ENCODE measurements at places on chromosomes 3 and 15. TPM values are rescaled to one million over a fixed set of nuclear protein-coding genes. Genes with fewer than 3 reads are reported as not detected.

GRCh38 chr3:144859161-144859560 lies 887.5 kb downstream of the DIPK2A start:
- DNase-seq, result no peak

- DNase-seq, result no peak
These were observed 87.7 kb downstream of the REC114 start for GRCh38 chr15:73530649-73531048.

GRCh38 chr3:18247139-18247695 lies 177.9 kb downstream of the SATB1 start:
- no peak for DNase-seq

GRCh38 chr3:136979204-136979603 lies 21.4 kb downstream of the IL20RB start:
- no peak for DNase-seq

- DNase-seq, result no peak
These were observed 170.3 kb upstream of the MCTP2 start for GRCh38 chr15:94061041-94061440.

GRCh38 chr3:111967068-111967467 lies 11.8 kb upstream of the ABHD10 start:
- DNase-seq, result no peak

- no peak for DNase-seq
These were observed 341.3 kb upstream of the THBS1 start for GRCh38 chr15:39239562-39239961.

DNA sequence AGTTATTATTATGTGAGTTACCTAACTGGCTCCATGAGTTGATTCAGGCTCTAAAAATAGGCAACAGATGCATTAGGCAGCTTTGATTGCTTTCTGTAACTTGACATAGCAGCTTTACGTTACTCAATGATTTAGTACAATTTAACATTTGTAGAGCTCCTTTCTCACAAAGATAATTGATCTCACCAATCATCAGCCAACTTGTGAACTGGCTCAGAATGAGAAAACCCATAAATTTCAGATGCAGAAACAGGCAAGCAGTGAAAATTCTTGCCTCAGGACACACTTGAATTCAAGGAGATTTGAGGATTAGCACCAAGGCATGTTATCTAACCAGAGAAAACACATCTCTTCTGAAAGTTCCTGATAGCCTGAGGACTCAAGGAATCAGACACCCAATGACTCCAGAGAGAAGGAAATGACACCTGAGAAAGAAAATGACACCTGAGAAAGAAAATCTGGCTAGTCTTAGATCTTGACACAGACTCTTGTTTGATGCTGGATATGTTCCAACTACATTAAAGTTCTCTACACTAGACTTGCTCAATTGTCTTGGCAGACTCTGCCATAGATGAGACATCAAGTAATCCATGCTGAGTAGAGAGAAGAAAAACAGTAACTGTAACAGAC lies 315.1 kb upstream of the CBLB start:
- no peak for DNase-seq

- no peak for DNase-seq
These were observed 6.1 kb downstream of the ERICH6 start for GRCh38 chr3:150697646-150698045.

- DNase-seq, result no peak
These were observed 6.9 kb upstream of the MST1R start for GRCh38 chr3:49910409-49911123.

GRCh38 chr15:35088329-35088728 lies 3.2 kb upstream of the NANOGP8 start:
- no peak for DNase-seq

DNA sequence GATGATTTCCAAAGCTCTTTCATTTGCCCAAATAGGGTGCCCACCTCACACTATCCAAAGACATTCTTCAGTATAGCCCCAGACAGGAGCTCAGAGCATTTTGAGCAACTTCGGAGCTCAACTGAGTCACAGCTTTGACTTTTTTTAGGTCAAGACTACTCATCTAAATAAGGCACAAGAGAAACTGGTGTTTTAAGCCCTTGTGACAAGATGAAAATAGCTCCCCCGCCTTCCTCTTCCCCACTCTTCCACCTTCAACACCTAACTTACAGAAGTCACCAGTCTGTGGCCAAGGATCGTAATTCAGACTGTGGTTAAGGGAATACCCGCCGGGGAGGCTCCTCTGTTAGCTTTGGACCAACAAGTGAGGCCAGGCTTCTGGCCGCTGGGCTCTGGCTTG lies 60.4 kb upstream of the CA12 start:
- DNase-seq, result no peak

- DNase-seq, result no peak
These were observed 34.3 kb upstream of the SNRPA1 start for GRCh38 chr15:101329309-101329863.

GRCh38 chr15:48984811-48985352 lies 21.2 kb upstream of the SHC4 start:
- DNase-seq, result no peak

DNA sequence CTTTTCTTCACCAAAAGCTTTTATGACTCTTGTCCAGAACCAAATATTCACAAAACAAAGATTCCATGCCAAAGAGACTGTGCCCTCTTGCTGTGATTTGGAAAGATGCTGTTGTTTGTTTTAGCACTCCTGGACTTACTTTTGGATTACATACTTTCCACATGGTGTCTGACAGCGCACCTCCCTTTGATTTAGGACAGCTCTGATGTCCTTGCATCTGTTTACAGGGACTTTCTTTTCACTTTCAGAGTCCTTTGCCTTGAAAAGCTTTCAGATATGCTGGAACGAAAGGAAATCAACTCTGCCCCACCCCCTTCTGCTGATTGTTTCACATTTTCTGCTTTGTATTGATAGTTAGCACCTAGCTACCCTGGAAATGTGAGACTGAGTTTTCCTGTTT lies 133.0 kb upstream of the NR2E3 start:
- DNase-seq, result no peak

DNA sequence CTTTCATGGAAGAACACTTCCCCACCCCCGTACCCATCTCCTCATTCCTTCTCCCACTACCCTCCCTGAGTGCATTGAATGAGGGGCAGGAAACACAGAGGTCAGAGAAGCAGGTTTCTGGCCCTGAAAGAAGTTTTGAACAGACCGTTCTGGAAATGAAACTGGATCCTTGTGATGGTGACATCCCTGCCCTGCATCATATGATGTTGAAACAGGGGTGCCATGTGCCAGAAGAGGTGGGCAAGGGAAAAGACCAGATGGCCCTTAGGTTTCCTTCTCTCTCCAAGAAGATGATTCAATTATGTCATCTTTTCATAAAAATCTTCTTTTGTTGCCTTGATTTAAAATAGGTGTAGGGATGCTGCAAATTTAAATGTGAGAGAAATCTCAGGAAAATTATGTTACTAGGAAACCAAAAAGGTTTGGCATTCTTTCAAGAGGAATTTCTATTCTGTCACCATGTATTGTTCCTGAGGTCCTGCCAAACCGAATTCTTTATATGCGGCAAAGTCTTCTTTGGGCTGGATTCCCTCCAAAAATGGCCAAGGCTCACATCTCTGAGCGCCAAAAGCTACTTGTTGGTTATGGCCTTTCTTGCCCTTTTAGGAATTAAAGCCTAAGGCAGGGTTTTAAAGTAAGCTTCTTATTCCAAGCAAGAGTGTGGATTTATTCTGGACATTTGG lies 19.9 kb upstream of the TNFAIP8L3 start:
- no peak for DNase-seq

GRCh38 chr3:71372911-71373637 lies 210.5 kb downstream of the FOXP1 start:
- no peak for DNase-seq

DNA sequence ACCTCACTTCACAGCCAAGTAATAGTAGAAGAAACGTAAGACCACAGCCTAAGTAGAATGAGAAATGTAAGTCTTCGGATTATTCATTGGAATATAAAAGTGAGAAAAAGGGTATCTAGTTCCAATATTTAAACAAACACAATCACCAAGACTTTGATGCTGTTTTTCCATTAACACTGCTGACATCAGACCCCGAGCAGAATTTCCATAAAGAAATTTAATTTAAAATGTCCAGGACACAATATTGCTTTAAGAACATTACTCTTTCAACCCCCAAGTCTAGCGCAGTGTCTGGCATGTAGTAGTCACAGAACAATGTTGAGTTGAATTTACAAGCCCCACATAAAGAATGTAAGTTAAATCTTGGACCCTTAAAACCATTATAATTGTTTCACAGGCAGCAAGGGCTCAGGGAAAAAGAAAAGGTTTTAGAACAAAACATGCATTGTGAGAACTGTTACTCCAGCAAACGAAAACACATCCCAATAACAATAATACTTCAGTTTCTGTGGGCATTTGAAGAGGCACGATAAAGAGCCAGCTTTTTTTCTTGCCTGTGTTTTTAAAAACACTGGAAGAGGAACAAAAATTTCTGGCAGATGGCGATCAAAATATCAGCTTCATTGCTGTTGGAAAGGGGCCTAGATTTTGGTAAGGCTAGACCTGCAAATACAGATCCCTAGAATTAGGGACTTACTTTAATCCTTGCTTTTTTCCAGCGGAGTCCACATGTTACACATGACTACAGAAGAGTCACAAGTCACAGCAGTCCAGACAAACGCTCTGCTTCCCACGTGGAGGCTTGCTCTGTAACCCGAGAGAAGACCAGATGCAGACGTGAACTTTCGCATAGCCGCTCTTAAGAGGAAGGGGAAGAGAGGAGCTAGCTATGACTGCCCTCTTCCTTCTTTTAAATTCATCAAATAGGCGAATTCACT lies 77.9 kb upstream of the IGSF10 start:
- peak; percentile 64 for DNase-seq

- no peak for DNase-seq
These were observed 86.3 kb downstream of the CNTN6 start for GRCh38 chr3:1179146-1179545.

DNA sequence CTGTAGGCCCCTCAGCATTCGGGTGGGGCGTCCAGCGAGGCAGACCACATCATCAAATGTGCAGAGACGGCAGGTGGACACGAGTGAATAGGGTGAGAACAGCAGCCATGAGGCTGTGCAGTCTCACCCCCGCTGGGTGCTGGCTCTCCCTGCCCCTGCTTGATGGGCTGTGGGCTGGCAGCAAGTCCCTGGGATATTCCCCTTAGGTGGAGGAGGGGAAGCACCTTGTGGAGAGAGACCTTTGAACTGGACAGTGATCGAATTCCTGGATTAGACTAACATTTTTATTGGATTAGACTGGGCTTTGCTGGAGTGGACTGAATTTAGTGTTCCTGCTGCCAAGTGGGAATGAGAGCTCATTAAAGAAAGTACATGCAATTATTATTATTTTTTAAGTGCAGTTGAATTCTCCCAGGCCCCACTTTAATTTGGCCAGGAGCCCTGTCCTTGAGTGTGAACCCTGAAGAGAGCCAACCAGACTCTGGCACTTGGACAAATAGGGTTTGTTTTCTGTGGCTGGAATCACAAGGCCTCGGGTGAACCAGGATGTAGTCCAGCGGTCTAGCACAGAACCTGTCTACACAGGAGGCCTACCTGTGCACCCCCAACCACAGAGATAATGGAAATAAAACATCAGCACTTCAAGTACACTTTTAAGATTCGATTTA lies 193.1 kb downstream of the ABHD5 start:
- DNase-seq, result no peak

DNA sequence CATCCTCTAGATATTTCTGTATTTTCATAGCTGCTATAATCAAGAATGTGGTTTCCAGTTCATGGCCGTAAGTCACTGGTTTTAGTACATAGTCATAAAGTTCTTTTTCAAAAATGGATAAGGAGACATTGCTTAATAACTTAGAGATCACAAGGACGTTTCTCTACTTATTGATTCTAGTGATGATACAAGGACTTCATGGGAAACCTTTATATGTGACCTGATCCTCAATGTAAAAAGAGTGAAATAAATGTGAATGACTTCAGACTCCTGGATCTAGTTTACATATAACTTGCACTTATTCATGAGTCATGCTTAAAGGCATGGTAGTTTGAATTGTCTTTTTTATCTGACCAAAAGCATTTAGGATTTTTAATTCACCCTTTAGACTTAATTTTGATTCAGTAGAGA lies 35.2 kb downstream of the TSC22D2 start:
- DNase-seq, result no peak

DNA sequence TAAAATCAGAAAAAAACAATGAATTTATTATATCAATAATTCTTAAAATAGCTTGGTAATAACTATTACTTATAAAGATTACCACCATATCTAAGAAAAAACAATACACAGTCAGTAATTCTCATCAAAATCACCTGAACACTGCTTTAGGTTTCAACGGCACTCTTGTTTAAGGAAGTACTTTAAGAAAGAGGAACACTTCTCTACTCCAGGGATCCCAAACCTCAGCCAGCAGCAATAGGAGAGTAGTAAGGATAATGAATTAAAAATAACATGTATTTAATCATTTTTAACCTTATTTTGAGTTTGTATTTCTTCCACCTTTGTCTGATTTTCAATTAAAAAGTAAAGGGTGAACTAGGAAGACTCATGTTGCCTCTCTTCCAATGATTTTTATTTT lies 494.0 kb upstream of the NR2F2 start:
- DNase-seq, result no peak

- no peak for DNase-seq
These were observed 11.9 kb downstream of the ARID3B start for GRCh38 chr15:74552773-74553441.

GRCh38 chr15:97502038-97502437 lies 458.5 kb upstream of the ARRDC4 start:
- no peak for DNase-seq

DNA sequence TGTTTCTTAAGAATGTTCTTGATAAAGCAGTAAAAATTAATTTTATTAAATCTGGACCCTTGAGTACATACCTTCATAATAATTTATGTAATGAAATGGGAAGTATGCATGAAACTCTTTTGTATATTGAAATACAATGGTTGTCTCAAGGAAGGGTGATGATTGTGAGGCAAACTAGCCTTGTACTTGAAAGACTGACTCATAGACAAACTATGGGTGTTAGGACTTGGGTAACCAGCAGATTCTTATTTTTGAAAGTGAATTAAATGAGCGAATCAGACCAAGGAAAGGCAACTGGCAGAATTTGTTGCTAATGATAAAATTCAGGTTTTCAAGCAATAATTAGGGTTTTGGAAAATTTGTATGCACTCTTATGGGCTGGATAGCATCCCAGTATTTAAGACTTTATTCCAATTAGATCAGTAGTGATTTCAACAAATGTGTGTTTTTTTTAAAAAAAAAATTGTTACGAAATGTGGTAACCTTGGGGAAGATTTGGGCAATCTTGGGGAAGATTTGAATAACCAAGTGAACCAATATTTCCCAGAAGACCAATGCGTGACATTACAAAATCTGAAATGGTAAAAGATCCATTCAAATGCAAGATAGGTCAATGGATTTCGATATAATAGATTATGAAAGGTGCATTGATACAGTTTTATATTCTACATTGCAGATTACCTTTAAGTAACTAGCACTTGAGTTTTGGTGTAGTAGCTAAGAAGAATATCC lies 42.0 kb downstream of the ATP2C1 start:
- no peak for DNase-seq

- DNase-seq, result no peak
These were observed 9.0 kb downstream of the APOD start for GRCh38 chr3:195574497-195575304.

GRCh38 chr15:98853617-98854420 lies 153.8 kb downstream of the PGPEP1L start:
- DNase-seq, result peak; percentile 75

Gene GOLGA6L7
- not detected for total RNA-seq

Gene SNRPN
- total RNA-seq, result 106 TPM

Gene LYZL4
- total RNA-seq, result not detected

Gene MUC13
- not detected for total RNA-seq

Gene SYNPR
- total RNA-seq, result 1.4 TPM

Gene GPR160
- total RNA-seq, result not detected

Gene C3orf80
- 20.8 TPM for total RNA-seq

Gene HRH1
- total RNA-seq, result 3.9 TPM

Gene RAB11A
- total RNA-seq, result 86.3 TPM

Gene PATL2
- 0.41 TPM for total RNA-seq

Gene OR4M2
- total RNA-seq, result not detected

Gene SLC12A1
- total RNA-seq, result not detected
